ENCODE measurements at places on chromosomes 2 and 18.

GRCh38 chr2:40049781-40050180 is 270.7 kb upstream of the THUMPD2 start:
- no peak for DNase-seq

GRCh38 chr18:48023334-48024008 is 93.0 kb upstream of the SMAD2 start:
- peak; percentile 29 for DNase-seq

DNA sequence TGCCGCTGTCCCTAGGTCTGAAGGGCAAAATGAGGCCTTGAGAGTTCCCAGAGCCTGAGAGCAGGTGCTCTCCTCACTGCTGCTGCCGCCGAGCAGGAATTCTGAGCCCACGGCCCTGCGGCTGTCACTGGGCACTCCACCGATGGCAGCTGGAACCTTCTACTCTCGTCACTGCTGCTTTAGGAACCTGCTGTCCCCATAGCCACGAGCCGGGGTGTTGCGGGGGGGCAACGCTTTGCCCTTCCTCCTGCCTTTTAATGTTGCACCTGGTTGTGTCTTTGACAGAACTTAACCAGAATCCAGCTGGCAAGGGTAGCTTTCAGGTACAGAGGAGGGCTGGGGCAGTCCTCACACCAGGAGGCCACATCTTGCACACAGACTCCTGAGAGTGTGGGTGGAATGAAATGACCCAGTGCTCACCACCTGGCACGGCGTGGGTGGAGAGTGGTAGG is 32.3 kb downstream of the NCK2 start:
- DNase-seq: no peak

GRCh38 chr2:172088245-172089004 is 3.1 kb downstream of the DLX1 start:
- no peak for DNase-seq

GRCh38 chr2:233584210-233584609 is 17.6 kb upstream of the USP40 start:
- no peak for DNase-seq
